ENCODE measurements at places on chromosomes 16 and 17.
A peak's percentile ranks its signal among the peaks of the same experiment; 100 is the strongest.

GRCh38 chr16:87048730-87049115 lies 268.5 kb downstream of the C16orf95 start:
- DNase-seq = no peak

- DNase-seq = no peak
These were observed 6.6 kb downstream of the PTX4 start for GRCh38 chr16:1481906-1482835.

DNA sequence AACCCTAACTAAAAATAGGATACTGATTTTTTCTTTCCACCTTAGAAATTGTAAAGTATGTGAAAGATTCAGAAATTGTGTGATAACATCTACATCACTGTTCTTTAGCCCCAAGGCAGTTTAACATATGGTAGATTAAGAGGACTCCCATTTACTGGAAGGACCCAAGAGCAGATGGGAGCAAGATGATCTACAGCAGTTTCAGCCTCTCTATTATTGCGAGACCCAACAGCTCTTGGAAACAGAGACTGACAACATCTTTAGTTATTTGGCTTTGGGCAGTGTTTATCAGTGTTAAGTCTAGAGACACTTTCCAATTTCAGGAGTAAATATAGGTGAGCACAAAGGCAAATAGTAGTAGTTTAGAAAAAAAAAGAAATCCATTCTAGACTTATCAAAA lies 124.9 kb upstream of the CORO6 start:
- DNase-seq = no peak

- DNase-seq = no peak
These were observed 2.8 kb upstream of the XAF1 start for GRCh38 chr17:6753006-6753445.

DNA sequence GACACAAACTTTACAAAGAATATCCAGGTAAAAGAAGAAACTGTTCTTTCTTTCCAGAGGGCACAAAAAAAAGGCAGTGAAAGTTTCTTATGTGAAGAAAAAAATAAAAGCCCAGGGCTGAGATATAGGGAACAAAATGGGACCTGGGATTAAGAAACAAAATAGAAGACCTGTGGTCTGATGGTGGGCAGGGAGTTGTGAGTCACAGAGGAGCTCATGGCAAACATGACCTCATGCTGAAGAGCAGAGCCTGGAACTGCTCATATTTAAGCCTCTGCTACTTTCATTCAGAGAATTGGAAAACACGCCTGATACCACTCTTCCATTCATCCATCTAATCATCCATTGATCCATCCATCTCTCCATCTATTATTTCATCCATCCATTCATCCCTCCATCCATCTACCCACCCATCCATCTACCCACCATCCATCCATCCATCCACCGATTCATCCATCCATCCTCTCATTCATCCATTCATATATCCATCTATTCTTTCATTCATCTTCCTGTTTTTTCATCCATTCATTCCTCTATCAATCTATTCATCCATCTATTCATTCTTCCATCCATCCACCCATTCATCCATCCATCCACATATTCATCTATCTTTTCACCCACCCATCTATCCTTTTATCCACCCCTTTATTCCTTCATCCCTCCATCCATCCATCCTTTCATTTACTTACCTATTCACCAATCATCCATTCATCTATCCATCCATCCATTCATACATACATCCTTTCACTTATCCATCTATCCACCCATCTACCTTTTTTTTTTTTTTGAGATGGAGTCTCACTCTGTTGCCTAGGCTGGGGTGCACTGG lies 30.0 kb downstream of the WFDC1 start:
- no peak for DNase-seq

- peak; percentile 31 for DNase-seq
These were observed 2.6 kb downstream of the CD300LB start for GRCh38 chr17:74528491-74529199.

- DNase-seq = no peak
These were observed 39.7 kb downstream of the DCAKD start for GRCh38 chr17:45011767-45012166.

DNA sequence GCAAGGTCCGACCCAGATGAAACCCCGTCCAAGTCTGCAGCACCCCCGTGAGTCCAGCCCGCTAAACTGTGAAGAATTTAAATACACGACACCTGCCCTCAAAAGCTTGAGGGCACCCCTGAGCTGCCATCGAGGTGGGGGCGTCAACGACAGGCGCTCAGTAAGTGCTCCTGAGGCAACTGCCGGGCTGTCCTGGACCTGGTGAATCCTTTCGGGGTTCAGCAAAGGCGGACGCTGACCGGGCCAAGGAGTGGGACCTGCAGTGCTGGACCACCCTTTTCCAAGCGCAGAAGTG lies 512 bp upstream of the ENDOV start:
- DNase-seq = no peak

DNA sequence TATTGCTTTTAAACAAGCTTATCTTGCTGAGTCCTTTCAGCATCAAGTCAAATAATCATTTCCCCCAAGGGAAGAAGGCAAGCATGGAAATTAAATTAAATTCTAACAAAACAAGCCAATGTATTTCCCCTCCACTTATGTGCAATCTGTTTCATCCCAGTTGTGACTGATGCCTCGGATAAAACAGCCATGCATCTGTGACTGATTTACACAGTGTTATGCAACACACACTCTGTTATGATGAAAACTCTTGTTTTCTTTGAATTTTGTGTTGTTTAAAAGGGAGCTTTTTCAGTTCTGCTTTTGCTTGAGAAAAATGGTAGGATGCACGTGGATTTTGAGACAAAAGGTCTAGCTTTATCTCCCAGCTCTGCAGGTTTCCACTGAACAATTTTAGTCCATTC lies 32.6 kb downstream of the TMEM100 start:
- no peak for DNase-seq

DNA sequence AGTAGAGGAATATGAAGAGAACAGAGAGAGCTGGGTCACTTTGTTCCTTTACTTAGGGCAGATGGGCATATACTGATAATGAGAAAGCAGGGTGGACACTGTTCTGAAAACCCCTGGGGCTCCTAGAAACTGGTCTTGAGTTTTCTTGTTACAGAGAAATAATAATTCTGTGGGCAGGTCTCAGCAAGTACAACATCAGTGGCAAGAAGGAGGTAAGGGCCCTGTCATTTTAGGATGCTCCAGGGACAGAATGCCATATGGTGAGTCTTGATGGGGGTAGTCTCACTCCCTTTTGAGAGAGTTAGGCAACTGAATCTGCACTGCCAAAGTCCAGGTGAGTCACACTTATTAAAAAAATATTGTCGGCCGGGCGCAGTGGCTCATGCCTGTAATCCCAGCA lies 102.3 kb downstream of the KCNJ2 start:
- no peak for DNase-seq

DNA sequence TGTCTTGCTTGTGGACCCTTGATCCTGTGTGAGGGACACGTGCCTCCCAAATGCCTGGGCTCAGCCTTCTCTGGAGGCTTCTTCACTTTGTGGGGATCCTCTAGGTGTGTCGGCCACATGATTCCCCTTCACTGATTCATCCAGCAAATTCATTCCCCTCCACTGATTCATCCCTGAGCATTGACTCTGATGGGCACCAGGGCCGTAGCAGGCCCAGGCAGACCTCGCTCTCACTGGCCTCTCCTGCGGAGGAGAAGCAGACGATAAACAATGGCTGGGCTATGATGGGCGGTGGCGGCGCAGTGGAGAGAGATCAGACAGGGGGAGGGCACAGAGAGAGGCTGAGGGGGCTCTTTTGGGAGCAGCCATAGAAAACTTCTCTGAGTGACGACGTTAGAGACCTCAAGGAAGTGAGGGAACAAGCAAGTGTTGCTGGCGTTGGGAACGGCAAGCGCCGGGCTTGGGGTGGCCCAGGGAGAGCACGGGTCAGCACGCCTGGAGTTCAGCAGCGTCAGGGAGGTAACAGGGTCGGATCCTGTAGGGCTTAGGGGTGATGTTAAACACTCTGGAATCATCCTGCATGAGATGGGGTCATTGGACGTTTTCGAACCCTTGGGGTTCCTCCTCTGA lies 17.5 kb upstream of the RPTOR start:
- DNase-seq = no peak

GRCh38 chr16:2611499-2611862 lies 70.8 kb upstream of the KCTD5 start:
- no peak for DNase-seq

DNA sequence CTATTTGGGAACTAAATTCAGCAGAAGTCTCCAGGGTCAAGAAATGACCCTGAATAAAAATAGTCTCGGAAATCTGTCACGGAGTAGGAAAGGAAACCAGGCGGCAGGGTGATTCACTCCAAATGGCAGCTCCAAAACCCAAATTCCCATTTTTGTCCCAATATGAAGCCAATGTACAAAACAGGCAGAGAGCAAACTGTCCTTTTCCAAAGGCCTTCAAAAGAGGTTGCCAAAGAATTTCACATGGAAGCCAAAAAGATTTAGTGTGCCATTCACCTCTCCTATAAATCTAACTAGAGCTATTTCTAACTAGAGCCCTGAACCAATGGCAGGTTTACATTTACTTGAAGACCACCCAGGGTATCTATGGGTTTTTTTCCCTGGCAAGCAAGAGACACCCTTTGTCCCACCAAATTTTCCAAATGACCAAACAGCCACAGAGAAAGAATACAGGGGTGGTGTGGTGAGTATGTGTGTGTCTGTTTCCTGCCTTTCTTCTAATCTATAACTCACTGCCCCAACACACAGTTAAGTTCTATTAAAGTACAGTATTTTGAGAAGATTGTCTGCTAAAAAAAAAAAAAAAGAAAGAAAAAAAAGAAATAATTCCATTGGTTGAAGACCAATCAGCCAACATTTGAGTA lies 6.8 kb downstream of the MYO1D start:
- no peak for DNase-seq

DNA sequence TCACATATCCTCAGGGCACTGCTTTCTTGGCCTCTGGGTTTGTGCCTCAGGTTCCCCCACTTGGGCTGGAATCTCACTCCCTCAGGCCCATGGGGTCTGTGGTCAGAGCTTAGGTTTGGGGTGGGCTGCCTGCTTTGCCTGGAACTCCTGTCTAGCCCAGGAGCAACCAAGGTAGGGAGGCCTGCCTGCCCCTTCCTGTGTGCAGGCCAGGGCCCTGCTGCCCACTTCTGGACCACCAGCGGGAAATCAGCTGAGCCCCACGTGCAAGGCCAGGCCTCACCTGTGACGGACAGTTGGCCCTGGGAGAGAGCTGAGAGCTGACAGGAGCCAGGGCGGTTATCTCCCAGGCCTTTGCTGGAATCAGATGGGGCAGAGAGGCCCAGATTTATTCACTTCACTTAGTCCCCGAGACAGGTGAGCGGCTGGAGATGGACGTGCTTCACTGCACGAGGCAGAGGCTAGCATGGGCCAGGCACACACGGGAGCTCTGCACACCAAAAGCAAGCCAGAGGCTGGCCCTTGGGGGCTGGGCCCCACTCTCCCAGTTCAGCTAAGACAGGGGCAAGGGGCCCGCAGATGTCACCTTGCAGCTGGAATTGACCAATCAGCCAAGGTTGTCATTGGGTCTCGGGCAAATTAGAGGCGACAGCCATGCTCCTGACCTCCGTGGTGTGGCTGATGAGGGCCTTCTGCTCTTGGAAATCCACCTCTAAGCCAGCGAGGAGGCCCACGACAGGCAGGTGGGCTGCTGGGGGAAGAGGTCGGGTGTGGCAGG lies 49.9 kb upstream of the DOC2B start:
- DNase-seq = no peak

GRCh38 chr16:28597692-28598261 lies 927 bp upstream of the SULT1A2 start:
- DNase-seq = peak; percentile 64

GRCh38 chr17:51261024-51261963 lies 948 bp downstream of the UTP18 start:
- DNase-seq = no peak

DNA sequence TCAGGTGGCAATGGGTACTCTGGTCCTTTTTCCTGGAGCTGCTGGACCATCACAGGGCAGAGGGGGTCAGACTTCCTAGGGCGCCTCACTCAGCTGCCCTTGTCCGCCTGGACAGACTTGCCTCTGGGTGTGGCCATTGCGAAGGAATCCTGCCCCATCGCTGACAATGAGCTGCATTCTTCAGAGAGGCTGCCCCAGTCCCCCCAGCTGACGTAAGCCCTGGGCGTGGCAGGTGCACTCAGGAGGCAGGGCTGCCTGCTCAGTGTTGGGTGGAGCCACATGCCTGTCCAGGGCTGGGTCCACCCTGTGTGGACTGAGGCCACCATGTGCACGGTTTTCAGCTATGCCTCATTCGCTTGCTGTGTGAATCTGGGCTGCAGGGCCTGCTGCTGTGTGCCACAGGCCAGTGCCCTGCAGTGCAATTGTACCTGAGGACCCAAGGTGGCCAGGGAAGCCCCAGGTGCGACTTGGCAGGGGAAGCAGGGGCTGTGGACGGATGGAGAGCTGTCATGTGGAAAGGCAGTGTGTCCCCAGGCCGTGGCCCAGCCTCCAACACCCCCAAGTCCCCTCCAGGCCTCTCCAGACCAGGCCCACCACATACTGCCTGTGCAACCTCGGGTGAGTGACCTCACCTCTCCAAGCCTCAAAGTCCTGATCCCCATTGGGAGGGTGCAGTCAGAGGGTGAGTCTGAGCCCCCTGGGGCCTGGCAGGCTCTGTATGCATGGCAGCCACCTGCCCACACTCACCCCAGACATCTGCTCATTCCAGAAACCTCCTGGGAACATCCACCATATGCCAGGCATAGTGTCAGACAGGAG lies 14.0 kb upstream of the MPRIP start:
- DNase-seq = no peak

DNA sequence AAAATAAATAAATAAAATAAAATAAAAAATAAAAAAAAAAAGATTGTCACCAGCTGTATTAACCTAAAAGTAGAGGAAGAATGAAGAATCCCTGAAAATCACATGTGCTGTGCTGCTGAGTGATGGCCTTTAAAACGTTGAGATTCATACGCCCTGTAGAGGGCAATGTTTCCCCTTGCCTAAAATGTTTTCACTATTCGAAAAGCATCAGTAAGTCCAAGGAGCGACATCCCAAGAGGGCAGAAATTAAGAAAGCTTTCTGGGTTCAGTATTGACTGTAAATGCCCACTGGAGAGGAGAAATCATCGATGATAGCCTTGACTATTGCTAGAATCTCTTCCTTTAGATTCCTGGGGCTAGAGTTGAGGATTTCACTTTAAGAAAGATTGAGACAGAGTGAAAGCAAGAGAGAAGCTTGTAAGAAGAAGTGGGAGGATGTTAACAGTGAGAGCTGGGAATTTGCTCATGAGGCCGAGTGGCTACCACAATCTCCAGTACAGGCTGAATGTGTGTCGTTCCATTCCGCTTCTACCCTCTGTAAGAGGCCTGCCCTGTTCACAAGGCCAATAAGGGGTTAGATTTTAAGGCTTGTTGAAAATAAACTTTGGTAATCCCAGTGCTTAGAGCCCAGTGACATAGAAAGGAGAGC lies 170.8 kb upstream of the FAM20A start:
- peak; percentile 51 for DNase-seq

- DNase-seq = no peak
These were observed 163.3 kb downstream of the PRKCA start for GRCh38 chr17:66465701-66466100.

DNA sequence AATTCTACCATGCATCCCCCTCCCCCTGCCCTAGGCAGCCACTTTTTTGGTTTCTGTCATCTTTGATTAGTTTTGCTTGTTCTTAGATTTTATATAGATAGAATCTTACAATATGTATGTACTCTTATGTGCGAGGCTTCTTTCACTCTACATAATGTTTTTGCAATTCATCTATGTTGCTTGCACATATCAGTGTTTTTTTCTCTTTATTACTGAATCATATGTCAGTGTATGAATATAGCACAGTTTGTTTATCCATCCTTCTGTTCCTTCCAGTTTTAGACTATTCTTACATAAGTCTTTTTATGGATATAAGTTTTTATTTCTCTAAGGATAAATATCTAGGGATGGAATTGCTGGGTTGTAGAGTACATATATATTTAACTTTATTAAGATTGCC lies 26.6 kb downstream of the NLK start:
- no peak for DNase-seq

- no peak for DNase-seq
These were observed 16.4 kb upstream of the ITGAD start for GRCh38 chr16:31376705-31377104.

All from germinal center (tissue), 1 donor.